ENCODE measurements at places on chromosomes 3 and 15. TPM values are rescaled to one million over a fixed set of nuclear protein-coding genes. Genes with fewer than 3 reads are reported as not detected.

The NPAP1 gene
- not detected for total RNA-seq

The ONECUT1 gene
- total RNA-seq, result not detected

The PARP15 gene
- 3.2 TPM for total RNA-seq

The FBXO45 gene
- 10.5 TPM for total RNA-seq

The GPR149 gene
- 0.35 TPM for total RNA-seq

The AMIGO3 gene
- 1.2 TPM for total RNA-seq

The CKMT1B gene
- not detected for total RNA-seq

The SNTN gene
- total RNA-seq, result not detected

The ZNF502 gene
- 8.4 TPM for total RNA-seq

The MGLL gene
- total RNA-seq, result 18.1 TPM

The ACKR2 gene
- 0.53 TPM for total RNA-seq

The CACNA2D3 gene
- total RNA-seq, result 1.4 TPM

The BFSP2 gene
- total RNA-seq, result not detected

The LRTM1 gene
- total RNA-seq, result 99.9 TPM

The EEF1AKMT4 gene
- 1.6 TPM for total RNA-seq

The C3orf62 gene
- total RNA-seq, result 3.1 TPM

The GALNT15 gene
- 2.0 TPM for total RNA-seq

The SCAPER gene
- total RNA-seq, result 79.0 TPM

The CIP2A gene
- total RNA-seq, result 11.8 TPM

The CD96 gene
- 0.22 TPM for total RNA-seq

The ZNF592 gene
- total RNA-seq, result 9.0 TPM

The CYP1A2 gene
- total RNA-seq, result not detected

The AHSG gene
- total RNA-seq, result 0.75 TPM

The CEP19 gene
- 1.8 TPM for total RNA-seq

The FSIP1 gene
- total RNA-seq, result 0.53 TPM

The SLCO3A1 gene
- 1.7 TPM for total RNA-seq

The SLC12A1 gene
- not detected for total RNA-seq

The ALPK3 gene
- total RNA-seq, result 35.9 TPM

The HRH1 gene
- total RNA-seq, result 6.2 TPM

The SGO1 gene
- total RNA-seq, result 4.2 TPM

The PRC1 gene
- 44.2 TPM for total RNA-seq

The HIGD1A gene
- total RNA-seq, result 71.8 TPM

The ZNF80 gene
- 0.04 TPM for total RNA-seq

The SEMA3B gene
- 51.8 TPM for total RNA-seq

The GOLGA8G gene
- not detected for total RNA-seq

The UBAP1L gene
- 2.6 TPM for total RNA-seq

The NEDD4 gene
- total RNA-seq, result 19.0 TPM

The RETNLB gene
- total RNA-seq, result not detected

The IMPG2 gene
- 1.3 TPM for total RNA-seq

The AADACL2 gene
- not detected for total RNA-seq

Data from muscle of leg (tissue), 16 donors.